ENCODE measurements at places on chromosomes 11 and 22.

- no peak for DNase-seq
Measured at GRCh38 chr11:86365546-86365945, 9.1 kb upstream of the CCDC81 start.

DNA sequence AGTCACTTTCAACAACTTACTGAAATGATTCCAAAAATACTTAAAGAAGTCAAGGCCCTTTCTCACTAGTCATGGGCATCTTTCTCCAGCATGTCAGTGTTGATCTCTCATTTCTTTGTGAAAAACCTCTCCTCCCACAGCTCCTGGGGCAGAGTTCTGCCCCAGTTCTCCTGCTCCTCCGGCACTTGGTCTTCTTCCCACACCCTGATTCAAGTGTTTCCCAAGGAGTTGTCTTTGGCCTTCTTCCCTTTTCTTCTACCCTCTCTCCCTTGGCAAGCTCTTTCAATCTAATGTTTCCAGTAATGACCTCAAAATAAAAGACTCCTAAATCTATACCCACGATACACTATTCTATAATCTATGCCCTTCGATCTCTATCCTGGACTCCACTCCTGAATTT is 42.1 kb upstream of the CCDC34 start:
- no peak for DNase-seq

DNA sequence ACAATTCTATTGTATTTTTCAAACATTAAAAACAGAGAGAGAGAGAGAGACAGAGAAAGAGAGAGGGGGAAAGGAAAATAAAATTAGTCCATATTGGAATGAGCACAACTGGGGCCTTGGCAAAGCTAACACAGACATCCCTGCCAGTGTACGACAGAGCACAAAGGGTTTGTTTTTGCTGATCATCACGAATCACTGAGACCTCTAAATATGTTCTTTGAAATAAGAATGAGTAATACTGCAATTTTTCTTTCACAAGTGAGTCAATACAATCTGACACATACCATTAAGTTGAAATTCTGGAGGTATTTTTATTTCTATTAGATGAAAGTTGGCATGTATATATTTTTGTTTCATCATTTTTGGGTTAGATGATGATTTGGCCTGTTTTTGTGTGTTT is 27.0 kb upstream of the LRRC4C start:
- DNase-seq = no peak

DNA sequence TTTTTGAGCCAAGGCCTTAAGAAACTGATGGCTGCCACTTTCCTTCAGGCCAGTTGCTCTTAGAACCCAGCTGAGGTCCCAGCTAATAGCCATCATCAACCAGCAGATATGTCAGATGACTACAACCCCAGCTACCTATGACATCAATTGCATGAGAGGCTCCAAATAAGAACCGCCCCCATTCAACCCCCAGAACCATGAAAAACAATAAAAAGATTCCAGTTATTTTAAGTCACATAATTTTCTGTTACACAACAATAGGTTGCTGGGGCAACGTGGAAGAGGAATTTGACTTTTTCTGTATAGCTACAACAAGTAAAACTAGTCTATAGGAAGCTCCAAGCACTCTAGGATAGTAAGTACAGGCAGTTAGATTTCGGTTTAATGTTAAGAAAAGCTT is 216.3 kb upstream of the MTNR1B start:
- no peak for DNase-seq

DNA sequence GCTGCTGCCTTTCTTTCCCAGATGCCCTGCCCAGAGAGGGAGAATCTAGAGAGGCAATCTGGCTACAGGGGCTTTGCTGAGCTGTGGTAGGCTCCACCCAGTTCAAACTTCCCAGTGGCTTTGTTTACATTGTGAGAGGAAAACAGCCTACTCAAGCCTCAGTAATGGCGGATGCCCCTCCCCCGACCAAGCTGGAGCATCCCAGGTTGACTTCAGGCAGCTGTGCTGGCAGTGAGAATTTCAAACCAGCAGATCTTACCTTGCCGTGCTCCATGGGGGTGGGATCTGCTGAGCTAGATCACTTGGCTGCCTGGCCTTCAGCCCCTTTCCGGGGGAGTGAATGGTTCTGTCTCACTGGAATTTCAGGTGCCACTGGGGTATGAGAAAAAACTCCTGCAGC is 12.2 kb downstream of the BDNF start:
- DNase-seq = no peak

GRCh38 chr22:45865561-45866125 is 111.3 kb downstream of the WNT7B start:
- no peak for DNase-seq

DNA sequence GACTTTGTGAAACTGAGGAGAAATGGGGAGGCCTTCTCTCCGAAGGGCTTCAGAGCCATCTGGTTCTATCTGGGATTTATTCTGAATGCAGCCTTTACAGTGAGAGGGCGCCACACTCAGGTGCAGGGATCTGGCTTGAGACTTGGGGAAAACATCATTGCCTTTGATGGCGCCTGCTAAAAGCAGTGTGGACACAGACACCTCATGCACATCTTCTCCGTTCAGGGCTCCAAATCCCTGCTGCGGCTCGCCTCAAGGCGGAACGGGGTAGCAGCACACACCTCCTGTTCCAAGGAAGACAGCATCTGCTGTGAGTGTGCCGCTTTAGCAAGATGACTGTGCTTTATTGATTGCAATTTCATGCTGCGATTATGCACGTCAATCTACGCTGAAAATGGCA is 37.1 kb upstream of the OLFML1 start:
- no peak for DNase-seq

Measured in stimulated activated CD8-positive, alpha-beta memory T cell treated with anti-CD3 and anti-CD28 coated beads, Interleukin-7, amount 100 ng/mL, for 1 hour (primary cell).